ENCODE measurements at places on chromosomes 6 and 20.
A peak's percentile ranks its signal among the peaks of the same experiment; 100 is the strongest.

GRCh38 chr20:62776692-62777527, 19.4 kb upstream of the MRGBP start:
- peak; percentile 58 for DNase-seq

- no peak for DNase-seq
Measured at GRCh38 chr6:163904186-163904585, 489.7 kb downstream of the QKI start.

GRCh38 chr20:533526-533925, 10.1 kb downstream of the CSNK2A1 start:
- no peak for DNase-seq

DNA sequence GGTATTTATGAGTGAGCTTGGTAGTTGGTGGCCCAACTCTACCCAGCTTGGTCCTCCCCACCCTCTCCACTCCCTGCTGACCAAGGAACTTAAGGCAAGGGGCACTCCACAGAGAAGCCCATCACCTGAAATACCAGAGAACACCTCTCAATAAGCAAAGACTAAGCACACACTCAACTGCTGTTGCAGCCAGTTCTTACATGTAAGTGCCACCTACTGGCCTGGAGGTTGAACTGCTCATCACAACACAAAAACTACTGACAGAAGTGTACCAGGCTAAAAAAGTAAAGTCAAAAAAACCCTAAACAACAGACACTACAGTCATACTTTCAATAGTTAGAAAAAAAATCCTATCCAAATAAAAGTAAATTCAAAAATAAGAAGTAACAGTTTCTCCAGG, 146.2 kb downstream of the FAM83B start:
- no peak for DNase-seq

- peak; percentile 56 for DNase-seq
Measured at GRCh38 chr20:32474967-32475811, 109.9 kb downstream of the NOL4L start.

GRCh38 chr6:25524542-25524941, 127.5 kb upstream of the SCGN start:
- no peak for DNase-seq

DNA sequence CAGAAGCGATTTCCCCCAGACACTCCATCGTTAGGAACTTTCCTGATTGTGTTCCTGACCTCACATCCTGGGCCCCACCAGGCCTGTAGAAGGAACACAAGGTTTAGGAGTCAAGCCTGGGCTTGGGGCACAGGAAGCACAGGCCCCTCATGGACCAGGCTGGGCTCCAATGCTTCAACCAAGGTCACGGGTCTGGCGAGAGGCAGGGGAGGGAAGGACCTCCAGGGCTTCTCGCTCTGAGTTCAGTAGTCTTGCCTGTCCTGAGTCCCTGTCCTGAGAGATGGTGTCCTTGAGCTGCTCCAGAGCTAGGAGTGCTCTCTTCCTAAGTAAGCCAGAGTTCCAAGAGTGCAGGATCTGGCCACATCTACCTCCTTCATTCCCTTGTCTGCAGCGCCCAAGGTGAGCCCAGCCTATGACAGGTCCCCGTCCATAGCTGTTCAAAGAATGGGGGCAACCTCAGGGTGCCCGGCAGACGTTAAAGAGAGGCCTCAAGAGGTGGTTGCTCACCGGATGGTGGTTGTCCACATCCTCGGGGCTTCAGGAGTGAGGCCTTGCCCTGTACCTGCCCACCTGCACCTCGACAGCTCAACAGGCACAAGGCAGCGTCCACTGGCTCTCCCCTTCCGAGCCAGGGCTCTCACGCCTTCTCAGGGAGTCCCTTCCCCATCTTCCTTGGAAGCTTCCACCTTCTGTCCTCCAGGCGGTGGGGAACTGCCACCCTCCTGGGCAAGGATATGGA, 1.6 kb upstream of the TUBB1 start:
- DNase-seq, result no peak

DNA sequence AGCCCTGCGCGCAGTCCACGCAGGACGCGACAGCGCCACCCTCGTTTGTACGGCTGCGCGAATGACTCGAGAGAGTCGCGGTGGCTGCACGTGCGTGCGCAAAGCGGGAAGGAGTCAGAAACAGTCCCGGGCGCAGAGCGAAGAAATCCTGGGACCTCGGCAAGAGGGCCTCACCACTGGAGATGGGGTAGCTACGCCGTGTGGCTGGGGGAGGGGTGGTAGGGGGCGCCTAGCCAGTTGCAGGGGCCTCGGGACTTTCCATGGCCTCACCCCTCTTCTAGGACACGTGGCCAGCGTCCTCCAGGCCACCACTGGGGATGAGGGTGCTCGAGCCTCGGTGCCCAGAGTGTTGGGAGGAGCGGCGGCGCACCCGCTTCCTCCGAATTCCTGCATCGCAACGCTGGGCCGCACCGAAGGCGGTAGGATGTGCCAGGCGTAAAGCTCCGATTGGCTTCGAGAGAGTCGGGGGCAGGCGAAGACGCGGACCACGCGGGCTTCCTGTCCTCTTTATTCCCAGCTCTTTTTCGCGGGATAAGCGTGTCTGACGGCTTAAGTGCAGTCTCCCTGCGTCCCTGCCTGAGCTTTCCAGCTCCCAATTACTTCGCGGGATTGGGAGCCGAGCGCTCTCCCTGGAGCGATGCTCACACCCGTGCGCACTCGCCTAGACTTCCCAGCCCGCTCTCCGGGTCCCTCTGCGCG, 38.7 kb downstream of the NCR2 start:
- DNase-seq, result peak; percentile 18

- DNase-seq, result no peak
Measured at GRCh38 chr6:38192011-38192410, 372.5 kb downstream of the ZFAND3 start.

GRCh38 chr20:35207950-35208611, 18.4 kb upstream of the MMP24 start:
- no peak for DNase-seq

DNA sequence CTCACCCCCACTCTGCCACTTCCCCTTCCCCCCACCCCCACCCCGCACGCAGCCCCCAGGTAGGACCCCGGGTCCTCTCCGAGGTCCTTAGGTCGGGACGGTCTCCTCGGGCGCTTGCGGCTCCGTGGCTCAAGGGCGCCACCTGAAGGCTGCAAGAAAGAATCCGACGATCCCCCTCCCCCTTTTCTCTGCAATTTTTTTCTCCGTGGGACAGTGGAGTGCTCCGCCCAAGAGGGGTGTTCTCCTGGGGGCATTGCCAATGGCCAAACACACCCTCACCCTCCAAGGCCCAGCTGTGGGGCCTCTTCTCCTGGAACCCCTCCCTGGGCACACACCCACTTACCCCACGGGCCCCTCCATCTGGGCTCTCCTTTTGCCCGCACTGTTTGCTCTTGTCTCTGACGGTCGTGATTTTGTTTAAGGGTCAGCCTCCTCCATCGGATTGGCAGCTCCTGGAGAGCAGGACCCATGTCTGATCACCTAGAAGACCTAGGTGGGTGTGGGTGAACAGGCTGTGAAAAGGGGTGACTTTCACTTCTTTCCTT, 1.1 kb upstream of the TMEM74B start:
- DNase-seq, result no peak

DNA sequence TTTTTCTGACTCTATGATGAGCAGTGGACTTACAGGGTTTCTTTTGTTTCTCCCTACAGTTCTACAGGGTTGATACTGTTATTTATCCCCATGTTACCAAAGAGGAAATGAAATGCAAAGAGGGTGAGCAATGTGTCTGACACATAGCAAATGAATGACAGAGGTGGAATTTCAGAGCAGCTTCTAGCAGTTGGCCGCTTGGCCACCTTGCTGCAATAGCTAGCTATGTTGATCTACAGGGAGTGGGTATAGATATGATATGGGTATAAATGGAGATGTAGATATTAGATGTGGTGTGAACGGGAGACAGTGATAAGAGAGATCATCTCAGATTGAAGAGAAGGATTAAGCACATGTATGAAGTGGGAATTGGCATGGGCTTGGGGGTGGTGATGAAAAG, 10.9 kb upstream of the SLC22A3 start:
- DNase-seq, result no peak

DNA sequence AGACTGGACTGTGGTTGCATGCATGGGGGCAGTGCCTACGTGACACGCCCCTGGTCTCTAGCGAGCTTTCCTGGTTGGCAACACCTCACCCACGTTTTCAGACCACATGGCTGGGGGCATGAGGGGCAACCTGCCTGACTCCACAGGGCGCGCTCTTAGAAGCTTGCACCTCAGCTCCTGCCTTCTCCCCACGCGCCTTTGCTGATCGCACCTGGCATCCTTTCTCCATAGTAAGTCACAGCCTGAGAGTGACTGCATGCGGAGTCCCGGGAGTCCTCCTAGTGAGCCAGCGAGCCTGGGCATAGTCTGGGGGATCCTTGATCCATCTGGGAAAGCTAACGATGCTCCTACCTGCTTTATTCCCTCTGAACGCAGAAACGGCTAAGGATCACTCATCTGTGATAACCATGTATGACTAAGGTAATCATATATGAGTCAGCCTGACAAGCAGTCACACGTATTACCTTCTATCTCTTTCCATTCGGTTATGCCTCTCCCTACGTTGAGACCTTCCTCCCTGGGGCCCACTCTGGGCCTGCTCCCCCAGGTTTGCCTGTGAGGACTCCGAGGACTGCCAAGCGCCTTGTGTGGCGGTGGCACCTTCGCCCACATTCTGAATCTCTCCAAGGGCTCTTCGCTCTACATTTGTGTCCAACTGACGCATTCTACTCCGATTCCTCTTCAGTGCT, 4.5 kb downstream of the TCFL5 start:
- no peak for DNase-seq

GRCh38 chr6:111068866-111069234, 18.5 kb upstream of the SLC16A10 start:
- DNase-seq, result no peak

GRCh38 chr20:51488331-51488730, 54.2 kb downstream of the NFATC2 start:
- DNase-seq, result no peak

GRCh38 chr6:42045538-42046460, 4.5 kb upstream of the TAF8 start:
- peak; percentile 71 for DNase-seq

- DNase-seq, result no peak
Measured at GRCh38 chr6:108361312-108361932, 66.6 kb downstream of the AFG1L start.

GRCh38 chr20:10735195-10735949, 61.6 kb upstream of the JAG1 start:
- DNase-seq, result no peak

GRCh38 chr20:57346477-57346876, 4.6 kb upstream of the RAE1 start:
- no peak for DNase-seq

- no peak for DNase-seq
Measured at GRCh38 chr20:22723659-22724058, 139.3 kb upstream of the FOXA2 start.

DNA sequence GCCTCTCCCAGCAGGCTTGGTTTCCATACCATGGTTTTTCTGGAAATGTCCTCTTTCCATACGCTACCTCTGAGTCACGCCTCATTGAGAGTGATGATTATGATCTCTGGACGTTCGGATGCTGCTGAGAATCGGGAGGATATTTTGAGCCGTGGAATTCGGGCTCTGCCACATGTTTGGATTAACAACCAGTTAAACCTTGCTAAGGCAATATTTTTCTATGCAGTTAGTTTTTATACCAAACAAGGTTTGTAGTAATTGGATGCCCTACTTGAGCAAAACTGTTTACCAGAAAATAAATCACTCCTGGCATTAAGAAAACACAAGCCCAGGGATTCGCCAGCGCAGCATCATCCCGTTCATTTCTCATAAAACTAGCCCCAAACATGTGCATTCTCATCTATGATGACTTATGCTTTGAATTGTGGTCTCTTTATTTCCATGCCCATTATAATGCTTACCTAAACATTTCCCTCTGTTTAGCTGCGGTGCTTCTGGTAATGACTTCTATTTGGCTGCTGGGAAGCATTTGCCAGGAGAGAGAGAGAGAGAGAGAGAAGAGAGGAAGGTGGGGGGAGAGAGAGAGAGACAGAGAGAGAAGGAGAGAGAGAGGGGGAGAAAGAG, 198.9 kb downstream of the CLIC5 start:
- DNase-seq, result no peak

DNA sequence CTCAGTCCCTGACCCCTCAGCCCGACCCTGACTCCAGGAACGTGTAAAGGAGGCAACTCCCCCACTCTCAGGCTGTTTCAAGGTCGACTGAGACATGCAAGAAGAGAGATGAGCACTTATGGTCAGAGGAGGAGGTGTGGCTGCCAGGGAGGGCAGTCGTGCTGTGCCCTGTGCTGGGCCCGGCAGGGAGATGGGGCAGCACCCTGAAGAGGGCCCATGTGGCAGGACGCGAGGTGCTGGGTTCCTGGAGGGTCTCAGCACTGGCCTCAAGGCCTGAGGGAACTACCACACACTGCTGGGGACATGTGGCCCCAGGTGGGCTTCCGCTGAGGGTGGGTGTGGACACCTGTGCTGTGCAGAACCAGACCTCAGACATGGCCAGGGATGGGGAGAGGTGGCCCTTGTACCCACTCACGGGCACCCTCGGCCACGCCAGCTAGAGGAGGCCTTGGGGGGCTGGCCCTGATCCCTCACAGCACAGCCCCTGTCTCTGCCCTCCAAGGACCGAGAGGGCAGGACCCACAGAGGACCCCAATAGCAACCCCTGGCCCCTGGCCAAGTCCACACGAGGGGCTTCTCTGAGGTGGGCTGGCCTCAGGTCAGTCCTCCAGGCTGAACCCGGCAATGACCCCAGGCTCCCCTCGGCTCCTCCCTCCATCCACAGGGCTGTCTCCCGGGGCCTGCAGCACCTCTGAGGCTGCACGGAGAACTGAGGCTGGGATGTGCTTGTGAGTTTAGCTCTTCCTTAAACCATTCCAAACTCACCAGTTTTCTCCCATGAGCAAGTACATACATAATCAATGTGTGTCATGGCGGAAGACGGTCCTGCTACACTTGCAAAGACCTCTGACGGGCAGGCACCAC, 8.7 kb downstream of the SLC2A4RG start:
- no peak for DNase-seq

DNA sequence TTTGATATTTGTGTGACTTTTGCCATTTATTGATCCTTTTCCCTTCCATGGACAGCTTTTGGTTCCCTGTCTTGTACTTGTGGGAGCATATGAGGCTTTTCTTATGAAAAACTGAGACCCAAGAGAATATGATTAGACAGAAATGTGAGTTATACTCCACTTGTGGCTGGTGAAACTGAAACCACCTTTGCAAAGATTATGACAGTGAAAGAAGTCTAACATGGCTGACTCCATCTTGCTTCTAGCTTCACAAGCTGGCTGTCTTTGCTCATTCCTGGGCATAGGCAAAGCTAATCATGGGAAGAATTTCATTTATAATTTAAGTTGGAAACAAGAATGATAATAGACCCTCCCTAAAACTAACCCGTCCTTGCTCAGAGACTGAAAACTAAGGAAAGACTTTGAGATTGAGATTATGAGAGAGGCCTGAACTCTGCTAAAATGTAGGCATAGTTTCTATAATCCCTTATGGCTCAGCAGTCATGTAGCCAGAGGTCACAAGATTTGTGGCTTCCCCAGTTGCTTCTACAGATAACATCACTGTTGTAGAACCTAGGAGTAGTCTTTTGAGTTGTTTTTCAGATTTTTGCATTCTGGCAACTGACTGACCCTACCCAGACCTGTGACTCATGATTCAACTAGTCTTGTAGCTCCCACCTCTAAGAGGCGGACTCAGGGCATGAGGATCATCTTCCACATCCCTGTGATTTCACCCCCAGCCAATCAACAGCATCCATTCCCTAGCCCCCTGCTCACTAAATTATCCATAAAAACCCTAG, 50.9 kb upstream of the CD2AP start:
- DNase-seq, result no peak
